AG08395 (cell line): ENCODE measurements at places on chromosomes 5 and 9.

DNA sequence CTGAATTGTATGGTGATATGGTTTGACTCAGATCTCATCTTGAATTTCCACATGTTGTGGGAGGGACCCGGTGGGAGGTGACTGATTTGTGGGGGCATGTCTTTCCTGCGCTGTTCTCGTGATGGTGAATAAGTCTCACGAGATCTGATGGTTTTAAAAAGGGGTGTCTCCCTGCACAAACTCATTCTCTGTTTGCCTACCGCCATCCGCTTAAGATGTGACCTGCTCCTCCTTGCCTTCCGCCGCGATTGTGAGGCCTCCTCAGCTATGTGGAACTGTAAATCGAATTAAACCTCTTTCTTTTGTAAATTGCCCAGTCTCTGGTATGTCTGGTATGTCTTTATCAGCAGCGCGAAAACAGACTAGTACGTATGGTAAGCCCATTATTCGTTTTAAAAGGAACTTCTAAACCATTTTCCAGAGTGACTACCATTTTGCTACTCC lies 48.7 kb downstream of the SLC36A1 start:
- no peak for DNase-seq

- DNase-seq: no peak
Measured at GRCh38 chr9:84879631-84880030, 210.1 kb downstream of the NTRK2 start.

- no peak for DNase-seq
Measured at GRCh38 chr9:123402981-123403509, 47.0 kb downstream of the CRB2 start.

DNA sequence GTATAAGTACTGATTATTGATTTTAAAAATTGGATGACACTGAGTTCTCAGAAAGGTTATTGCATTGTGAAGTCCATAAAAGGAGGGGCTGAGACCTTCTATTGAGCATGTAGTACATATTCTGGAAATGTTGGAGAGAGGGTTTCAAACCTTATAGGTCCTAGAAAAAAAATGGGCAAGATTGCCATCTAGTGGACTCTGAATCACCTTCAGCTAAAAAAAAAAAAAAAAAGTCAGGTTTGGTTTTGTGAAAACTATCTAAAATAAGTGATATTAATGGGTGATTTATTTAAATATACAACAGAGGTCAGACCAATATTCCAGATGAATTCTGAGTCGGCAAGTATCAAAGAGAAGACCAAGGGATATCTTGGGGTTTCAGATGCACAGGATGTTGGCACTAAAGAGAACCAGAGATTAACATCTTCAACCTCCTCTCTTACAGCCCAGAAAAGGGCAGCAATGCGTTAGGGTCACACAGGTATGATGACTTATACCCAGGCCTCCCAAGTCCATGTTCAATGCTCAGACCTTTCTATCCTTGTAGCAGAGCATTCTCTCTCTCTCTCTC lies 109.8 kb upstream of the NMUR2 start:
- DNase-seq: peak; percentile 18

- no peak for DNase-seq
Measured at GRCh38 chr9:105760053-105760452, 65.7 kb downstream of the TMEM38B start.

- DNase-seq: no peak
Measured at GRCh38 chr5:83817591-83817990, 96.9 kb upstream of the HAPLN1 start.

GRCh38 chr5:35393901-35394300 lies 163.6 kb upstream of the PRLR start:
- no peak for DNase-seq

DNA sequence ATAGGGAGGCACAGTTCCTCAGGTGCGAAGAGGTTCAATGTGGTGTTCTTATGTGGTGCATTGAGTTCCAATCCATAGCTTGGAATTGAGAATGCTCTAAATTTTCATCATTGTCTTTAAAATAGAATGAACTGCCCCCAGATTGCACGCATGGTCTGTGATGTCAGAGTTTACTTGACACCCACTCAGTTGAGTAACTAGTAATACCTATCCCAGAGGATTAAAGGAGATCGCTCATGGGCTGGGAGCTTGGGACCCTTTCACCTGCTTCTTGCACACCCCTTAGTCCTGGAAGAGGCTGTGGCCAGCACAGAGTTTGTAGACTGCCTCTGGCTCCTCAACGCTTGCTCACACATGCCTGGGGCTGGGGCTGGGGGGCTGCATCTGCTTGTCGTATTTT lies 95.1 kb upstream of the OTULINL start:
- DNase-seq: no peak

GRCh38 chr9:32454280-32454679 lies 69.8 kb downstream of the ACO1 start:
- DNase-seq: no peak

DNA sequence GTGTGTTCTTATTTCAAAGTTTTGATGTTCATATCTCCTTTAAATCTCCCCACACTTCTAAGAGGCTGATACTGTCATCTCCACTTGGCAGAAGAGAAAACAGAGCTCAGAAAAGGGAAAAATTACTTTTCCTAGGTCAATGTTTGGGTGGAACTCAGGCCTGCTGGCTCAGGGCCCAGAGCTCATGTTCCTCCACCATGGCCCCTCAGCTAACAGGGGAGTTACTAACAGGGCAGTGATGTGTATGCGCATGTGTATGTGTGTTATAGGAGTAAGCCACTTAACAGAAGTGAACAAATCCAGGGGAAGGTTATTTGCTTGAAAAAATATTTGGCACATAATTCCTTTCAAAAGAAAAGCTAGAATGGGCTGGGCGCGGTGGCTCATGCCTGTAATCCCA lies 2.5 kb downstream of the C1QTNF2 start:
- DNase-seq: no peak

GRCh38 chr5:94944160-94944559 lies 325.7 kb downstream of the SLF1 start:
- no peak for DNase-seq

DNA sequence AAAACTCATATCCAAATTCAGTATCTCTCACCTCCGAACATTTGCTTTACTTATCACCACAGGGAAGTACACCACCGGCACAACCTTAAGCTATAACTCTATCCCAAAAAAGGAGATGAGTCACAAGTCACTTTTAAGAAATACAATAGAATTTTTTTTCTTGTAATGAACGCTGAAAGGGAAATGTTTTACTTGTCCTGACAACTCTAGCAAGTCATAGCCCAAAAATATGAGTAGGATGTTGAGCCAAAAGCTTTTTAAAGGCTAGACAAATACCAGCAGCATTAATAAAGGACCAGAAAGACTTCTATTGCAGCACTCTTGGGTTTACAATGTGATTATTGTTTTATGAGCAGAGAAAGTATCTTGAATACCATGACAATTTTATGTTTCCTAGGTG lies 147.3 kb upstream of the FST start:
- DNase-seq: peak; percentile 55

DNA sequence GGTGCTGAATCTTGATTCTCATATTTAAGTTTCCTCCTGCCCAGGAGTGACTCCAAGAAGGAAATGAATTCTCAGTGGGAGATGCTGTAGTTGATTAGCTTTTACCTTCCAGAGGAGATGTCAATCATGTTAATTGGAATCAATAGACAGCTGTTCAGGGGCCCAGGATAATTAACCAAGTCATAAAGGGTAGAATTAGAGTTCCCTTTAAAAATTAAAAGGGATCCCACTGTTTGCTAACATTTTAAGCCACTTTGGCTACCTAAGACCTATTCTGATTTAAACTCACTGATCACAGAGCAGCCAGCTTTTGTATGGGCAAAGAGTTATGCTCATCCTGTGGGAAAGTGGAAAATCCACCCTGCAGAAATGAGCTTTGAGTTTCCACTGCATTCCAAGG lies 249.6 kb downstream of the SLIT3 start:
- peak; percentile 9 for DNase-seq

GRCh38 chr5:76615759-76616158 lies 7.4 kb downstream of the F2RL2 start:
- no peak for DNase-seq

DNA sequence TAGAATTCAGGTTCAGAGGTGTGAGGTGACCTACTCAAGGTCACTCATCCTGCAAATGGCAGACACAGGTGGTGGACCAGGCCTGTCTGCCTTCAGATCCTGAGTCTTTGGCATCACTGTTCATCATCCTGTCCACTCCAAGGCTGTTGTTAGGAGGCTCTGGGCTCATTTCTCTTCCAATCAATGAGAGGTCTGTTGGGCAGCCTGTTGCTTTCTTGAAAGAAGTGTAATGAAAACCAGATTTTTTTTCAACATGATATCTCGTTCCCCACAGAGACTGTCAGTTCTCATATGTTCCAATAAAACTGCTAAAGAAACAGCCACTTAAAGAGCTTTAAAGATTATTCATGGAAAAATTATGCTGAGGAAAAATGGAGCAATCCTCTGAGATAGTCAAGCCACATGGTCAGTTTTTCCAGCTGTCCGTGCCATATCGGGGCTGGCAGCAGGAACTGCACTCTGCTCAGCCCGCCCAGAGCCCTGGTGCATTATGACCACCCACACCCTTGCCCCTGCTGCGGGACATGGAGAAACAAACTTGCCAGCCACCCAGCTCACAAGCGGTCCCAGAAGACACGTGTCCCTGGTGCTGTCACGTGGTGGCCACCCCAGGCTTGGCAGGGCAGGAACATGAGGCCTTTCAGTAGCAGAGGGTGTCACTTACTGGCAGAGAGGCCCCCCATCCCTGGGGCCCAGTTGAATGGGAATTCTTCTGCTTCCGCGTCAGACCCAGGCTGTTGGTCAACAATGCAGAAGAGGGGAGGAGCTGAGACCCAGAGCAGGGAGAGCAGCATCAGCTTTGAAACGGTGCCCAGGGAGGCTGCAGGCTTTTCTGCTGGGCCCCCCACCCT lies 63.7 kb upstream of the ANGPTL2 start:
- peak; percentile 88 for DNase-seq

GRCh38 chr5:151703227-151703626 lies 16.5 kb upstream of the SPARC start:
- DNase-seq: no peak

DNA sequence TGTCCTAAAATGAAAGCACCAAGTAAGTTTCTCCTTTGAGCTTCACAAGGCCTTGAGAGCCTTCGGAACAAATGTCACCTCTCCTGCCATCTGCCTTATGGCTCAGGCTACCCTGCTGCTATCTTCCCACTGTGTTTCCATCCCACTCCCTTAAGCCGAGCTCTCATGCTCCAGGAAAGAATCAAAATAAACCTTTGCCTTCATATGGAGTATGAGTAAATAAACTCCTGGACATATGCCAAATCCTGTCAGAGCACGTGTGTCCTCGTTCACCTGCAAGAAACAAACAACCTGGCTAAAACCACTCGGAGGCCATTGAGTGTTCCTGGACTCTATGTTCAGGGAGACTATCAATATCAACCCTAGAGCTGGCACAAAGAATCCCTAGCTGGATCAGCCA lies 122.3 kb upstream of the CCDC112 start:
- no peak for DNase-seq

- no peak for DNase-seq
Measured at GRCh38 chr5:138569782-138570181, 5.4 kb downstream of the HSPA9 start.

GRCh38 chr5:89283728-89284493 lies 400.9 kb upstream of the MEF2C start:
- DNase-seq: no peak

GRCh38 chr9:536597-537511 lies 304.6 kb upstream of the DMRT1 start:
- DNase-seq: no peak

GRCh38 chr5:61348447-61348846 lies 16.4 kb downstream of the ZSWIM6 start:
- DNase-seq: no peak

DNA sequence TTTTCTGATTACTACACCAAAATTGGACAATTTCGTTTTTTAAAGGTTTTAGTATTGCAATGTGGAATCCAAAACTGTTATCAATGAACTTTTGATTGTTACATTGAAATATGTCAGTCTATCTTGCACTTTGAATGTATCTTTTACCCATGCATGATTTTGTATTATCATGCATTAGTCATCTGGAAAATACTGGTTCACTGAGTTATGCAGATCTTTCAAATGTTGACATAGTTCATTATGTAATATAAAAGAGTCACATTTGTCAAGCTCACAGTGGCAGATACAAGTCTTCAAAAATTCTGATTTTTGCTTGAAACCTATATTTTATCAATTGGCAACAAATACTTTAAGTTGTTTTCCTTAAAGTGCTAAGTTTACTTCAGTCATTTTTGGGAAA lies 85.2 kb downstream of the NR3C1 start:
- no peak for DNase-seq

GRCh38 chr5:76209297-76209696 lies 126.1 kb downstream of the SV2C start:
- DNase-seq: no peak

DNA sequence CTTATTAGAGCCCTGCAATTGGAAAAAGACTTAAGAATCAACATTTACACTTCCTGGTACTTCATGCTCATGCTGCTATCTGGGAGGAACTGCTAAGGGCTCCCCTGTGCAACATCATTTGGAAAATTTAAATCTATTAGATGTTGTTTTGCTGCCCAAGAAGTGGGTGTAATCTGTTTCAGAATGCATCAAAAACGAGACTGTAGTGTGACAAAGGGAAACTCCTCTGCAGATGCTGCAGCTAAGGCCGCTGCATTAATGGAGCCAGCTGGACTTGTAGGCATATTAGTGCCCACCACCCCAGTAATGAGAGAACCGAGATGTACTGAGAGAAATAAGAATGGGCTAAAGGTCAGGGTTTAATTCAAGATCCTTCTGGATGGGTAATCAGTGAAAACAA lies 11.1 kb upstream of the PAIP1 start:
- DNase-seq: no peak

DNA sequence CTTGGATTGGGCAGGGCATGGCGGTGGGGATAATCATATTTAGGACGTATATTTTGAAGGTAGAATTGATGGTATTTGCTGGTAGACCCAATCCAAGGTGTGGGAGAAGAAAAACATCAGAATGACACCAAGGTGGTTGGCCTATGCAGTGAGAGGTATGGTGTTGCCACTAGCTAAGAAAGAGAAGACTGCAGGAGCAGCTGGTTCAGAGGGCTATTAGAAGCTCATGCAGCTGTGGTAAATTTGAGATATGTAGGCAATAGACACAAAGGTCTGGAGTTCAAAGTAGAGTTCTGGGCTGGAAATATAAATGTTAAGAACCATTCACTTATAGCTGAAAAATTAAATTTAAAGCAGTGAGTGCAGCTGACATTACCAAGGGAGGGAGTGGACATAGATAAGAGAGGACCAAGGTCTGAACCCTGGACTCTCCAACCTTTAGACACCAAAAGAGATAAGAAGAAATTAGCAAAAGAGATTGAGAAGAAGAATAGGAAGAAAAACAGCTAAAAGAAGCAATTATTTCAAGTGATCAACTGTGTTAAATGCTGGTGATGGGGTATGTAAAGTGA lies 74.7 kb upstream of the FAM169A start:
- no peak for DNase-seq
